ENCODE measurements at places on chromosomes 12 and 14.

DNA sequence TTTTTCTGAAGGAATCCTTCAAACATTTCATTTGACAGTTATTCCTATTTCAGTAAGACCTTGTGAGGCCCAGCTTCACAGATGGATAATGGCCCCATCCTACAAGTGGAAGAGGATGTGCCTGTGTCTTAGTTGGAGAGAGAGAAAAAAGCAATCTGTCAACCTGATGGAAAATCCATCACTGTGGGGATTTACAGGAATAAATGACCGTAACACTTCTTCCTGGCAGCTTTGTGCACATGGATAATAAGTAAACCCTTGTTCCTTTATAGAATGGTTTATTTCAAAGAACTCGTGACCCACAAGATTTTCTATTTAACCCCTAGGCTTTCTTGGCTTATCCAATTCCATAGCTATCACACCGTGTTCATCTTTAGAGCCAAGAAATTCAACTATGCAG, 121.4 kb upstream of the PCED1B start:
- DNase-seq = no peak

GRCh38 chr12:2043054-2043453, 9.7 kb upstream of the CACNA1C start:
- no peak for DNase-seq

DNA sequence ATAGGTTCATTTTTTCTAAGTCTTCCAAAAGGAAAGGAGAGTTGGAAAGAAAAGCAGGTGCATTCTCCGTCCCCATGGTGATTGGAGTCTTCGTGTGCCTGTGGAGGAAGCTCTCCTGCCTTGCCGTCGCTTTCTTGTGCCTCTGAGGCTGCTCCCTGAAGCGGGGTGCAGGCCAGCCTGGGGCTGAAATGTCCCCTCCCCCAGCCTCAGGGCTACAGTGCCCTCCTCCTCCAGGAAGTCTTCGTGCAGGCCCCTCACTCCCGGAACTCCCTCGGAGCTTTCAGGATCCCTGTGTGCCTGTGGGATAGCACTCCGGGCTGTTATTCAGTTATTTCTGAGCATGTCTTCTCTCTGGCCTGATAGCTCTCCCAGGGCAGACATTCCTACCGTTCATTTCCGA, 569.2 kb downstream of the VRK1 start:
- DNase-seq = no peak

- DNase-seq = no peak
These were observed 5.6 kb downstream of the CLEC14A start for GRCh38 chr14:38250331-38250730.

- DNase-seq = peak; percentile 65
These were observed 248.7 kb upstream of the EGLN3 start for GRCh38 chr14:34199585-34199984.

GRCh38 chr14:90648421-90648820, 167.8 kb downstream of the TTC7B start:
- DNase-seq = no peak

DNA sequence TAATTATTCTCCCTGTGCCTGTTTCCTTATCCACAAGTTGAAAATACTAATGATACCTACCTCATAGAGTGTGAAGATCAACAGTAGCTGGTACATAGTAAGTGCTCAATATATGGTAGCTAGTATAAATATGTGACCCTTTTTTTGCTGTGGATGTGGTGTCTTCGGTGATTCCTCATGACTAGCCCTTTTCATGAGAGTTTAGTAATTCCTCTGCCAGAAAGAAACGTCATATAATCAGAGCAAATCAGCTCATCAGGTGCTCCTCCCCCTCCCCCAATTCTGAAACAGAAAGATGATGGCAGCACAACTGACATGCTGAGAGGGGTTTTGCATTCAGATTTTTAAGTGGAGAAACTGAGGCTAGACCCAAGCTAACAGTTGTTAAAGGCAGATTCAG, 210.8 kb downstream of the SLC41A2 start:
- DNase-seq = no peak

GRCh38 chr14:102696856-102697495, 80.3 kb upstream of the TRAF3 start:
- no peak for DNase-seq

Data from activated CD4-positive, alpha-beta T cell treated with anti-CD3 and anti-CD28 coated beads, Interleukin-2, amount 50 U/mL, for 16 hours (primary cell).